ENCODE measurements at places on chromosomes 12 and 14.

DNA sequence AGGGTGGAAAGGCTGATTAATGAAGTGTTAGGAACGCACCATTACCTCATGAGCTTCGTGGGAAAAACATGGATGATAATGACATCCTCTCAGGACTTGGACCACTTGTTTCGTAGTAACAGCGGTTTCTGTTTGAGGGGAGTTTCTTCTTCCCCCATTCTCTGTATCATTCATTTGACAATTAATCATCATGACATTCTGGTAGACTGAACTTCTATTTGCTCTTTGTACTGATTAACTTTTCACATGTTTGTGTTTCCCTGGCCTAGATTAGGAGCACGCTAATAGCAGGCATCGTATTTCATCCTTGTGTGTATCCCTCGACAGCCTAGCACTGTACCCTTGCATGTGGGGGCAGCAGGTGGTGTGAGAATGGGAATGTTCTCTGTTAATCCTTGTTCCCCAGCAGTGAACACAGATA, 8.0 kb downstream of the LRRC74A start:
- DNase-seq = no peak

GRCh38 chr14:64421166-64421565, 33.0 kb downstream of the MTHFD1 start:
- no peak for DNase-seq

DNA sequence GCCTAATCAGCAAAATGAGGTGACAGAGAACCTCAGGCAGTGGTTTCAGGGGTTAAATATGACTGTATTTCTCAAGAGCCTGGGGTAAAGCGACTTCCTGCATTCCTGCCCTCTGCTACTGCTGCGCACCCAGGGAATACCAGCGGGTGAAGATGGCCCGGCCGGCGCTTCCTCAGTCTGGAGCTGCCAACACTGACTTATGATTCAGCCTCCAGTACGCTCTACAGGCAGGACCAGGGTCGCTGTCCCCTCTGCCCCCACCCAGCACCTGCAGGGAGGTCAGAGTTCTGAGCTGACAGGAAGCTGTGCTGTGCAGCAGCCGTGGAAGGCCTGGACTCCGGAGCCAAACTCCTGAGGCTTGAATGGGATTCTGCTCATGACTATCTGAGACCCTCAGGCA, 127.9 kb downstream of the PIWIL1 start:
- DNase-seq = no peak

DNA sequence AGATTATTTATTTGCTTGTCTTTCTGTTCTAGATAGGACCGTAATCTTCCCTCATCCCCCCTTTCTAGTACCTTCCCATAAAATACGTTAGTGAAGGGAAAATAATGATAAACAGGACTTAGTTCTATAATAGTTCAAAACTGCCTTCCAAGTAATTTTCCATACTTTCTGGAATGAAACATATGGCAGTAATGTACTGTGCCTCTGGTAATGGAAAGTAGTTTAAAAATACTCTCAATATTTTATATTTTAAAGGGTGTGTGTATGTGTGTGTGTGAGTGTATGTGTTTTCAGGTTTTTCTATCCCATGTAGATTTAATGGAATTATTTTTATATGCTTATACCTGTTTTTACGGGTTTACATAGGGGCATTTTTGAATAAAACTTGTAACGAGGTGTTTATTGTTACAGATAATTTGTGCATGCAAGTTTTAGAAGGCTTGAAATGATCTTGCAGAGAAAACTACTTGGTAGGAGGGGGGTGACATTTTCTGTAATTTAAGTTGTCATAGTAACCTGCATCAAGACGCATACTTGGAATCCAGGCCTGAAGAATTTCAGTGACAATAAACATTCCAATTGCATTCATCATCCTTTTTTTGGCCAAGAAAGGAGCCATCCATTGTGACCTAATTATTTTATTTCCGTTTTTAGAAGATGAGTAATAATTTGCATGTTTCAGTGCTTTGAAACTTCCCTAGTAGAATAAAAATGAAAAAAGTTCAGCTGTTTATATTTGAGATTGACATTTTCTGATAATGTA, 38.9 kb downstream of the RASSF8 start:
- DNase-seq = no peak

Measured in DMS153 (cell line).